ENCODE measurements at places on chromosomes 16 and 17. TPM values are rescaled to one million over a fixed set of nuclear protein-coding genes. Genes with fewer than 3 reads are reported as not detected.
A peak's percentile ranks its signal among the peaks of the same experiment; 100 is the strongest.

DNA sequence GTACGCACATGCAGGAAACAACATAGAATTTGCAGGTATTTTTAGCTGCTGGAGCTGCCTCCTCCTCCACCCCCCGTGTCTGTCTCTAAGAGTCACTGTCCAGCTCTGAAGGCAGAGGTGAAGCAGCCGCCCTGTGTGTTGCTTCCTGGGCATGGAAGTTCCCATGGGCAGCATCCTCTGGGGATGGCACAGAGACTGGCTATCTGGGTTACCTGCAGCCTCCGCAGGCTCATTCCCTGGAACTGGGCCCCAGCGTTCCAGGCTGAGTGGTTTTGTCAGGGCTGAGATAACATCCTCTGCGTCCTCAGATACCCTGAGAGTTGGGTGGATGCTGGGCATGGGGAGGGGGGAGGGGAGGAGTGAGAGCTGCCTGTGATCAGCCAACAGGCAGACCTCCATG, 41.5 kb upstream of the MRTFB start:
- H3K27ac ChIP-seq, result no peak overlapping the region
- H3K36me3 ChIP-seq, result no peaks in the 10 kb centered on the region
- H3K4me1 ChIP-seq, result no peaks in the 10 kb centered on the region
- H3K4me3 ChIP-seq, result no peak overlapping the region
- no peak for DNase-seq

GRCh38 chr16:79165079-79165478, 435.5 kb downstream of the MAF start:
- H3K27ac ChIP-seq, result no peak overlapping the region
- H3K4me1 ChIP-seq, result no peaks in the 10 kb centered on the region

- no peak overlapping the region for H3K27ac ChIP-seq
- H3K27me3 ChIP-seq, result no peaks in the 10 kb centered on the region
- no peaks in the 10 kb centered on the region for H3K36me3 ChIP-seq
- H3K4me3 ChIP-seq, result no peak overlapping the region
These were observed 283.6 kb upstream of the SALL1 start for GRCh38 chr16:51434567-51435198.

NOTUM gene
- not detected for total RNA-seq

DNA sequence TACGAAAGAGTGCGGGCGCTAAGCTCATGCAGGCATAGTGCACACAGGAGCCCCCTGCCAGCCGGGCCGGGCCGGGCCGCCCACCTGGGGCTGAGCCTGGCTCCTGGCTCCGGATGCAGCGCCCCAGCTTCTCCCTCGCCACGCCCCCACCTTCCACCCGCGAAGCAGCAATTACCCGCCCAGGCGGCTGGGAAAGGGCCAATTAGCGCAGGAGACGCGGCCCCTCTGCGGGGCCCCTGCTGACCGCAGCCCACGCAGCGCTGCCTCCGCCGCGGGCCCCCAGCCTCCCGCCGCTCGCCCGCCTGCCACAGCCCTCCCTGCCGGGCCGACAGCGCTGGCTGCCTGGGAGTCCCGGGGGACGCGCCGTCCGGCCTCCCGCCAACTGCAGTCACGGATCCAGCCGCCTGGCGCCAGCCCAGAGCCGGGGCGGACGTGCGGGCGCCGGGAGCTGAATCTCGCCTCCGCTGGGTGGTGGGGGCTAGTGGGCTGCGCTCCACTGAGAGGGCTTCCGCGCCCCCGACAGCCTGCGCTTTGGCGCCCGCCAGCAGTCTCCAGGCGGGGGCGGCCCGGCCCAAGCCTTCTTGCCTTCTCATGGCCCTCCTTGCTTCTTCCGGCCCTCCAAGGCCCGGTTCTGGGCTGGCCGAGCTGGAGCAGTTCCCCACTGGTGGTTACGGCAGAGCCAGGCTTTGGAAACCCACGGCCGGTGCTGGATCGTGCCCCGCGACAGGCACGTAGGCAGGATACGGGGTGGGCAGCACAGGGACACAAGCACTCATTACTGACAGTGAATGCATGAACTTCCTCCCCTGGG, 14.9 kb upstream of the CBFB start:
- peak; percentile 71 for DNase-seq
- no peak overlapping the region for H3K4me3 ChIP-seq
- H3K4me1 ChIP-seq, result no peaks in the 10 kb centered on the region
- peaks cover 14% of the 10 kb centered on the region for H3K27me3 ChIP-seq

- peaks cover 8% of the 10 kb centered on the region for H3K27me3 ChIP-seq
- H3K4me3 ChIP-seq, result no peak overlapping the region
- DNase-seq, result peak; percentile 66
- H3K27ac ChIP-seq, result no peak overlapping the region
- no peaks in the 10 kb centered on the region for H3K36me3 ChIP-seq
These were observed 671.1 kb downstream of the WWOX start for GRCh38 chr16:78770353-78771091.

TNFSF13 gene
- 5.6 TPM for total RNA-seq

GRCh38 chr16:53297477-53297876, 136.8 kb upstream of the RBL2 start:
- no peak overlapping the region for H3K4me3 ChIP-seq
- no peak for DNase-seq
- no peaks in the 10 kb centered on the region for H3K27me3 ChIP-seq
- H3K36me3 ChIP-seq, result peaks cover 23% of the 10 kb centered on the region

MFAP4 gene
- total RNA-seq, result 0.67 TPM

DNA sequence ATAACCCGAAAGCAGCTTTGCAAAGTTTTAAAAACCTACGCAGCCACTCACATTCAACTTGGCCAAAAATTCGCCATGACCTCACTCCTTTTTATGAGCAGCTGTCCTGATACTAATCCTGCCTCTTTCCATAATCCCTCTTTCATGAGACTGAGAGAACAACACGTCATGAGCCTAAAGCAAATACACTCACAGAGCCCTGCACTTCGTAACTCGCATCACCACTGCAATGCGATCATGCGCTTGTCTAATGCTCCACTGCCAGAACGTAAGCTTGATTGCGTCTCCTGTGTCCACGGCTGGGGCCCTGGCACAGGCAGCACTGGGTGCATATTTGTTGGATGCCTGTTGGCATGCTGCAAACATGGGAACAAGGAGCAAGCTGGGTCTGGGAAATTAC, 36.2 kb downstream of the CDRT4 start:
- H3K36me3 ChIP-seq, result peaks cover 14% of the 10 kb centered on the region
- peaks cover 2% of the 10 kb centered on the region for H3K27me3 ChIP-seq
- no peak for DNase-seq
- H3K4me3 ChIP-seq, result no peak overlapping the region

KRT222 gene
- 1.2 TPM for total RNA-seq
